ENCODE measurements at places on chromosomes 5 and 9.

DNA sequence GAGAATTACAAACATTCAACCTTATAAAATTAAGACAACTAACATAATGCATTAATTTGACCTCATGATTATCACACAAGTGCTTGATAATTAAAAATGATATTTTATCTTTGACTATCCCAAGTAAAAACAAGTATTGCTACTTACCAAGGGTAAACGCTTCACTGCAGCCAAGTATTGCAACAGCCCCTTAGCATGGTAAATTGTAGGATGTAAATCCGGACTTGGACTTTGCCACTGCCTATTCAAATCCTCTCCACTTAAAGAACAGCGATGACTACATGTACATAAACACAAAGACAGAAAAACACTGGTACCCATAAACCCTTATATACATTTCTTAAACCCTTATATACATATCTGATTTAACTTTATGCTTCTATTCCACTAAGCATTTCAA is 155.1 kb downstream of the AGTPBP1 start:
- no peak for DNase-seq

DNA sequence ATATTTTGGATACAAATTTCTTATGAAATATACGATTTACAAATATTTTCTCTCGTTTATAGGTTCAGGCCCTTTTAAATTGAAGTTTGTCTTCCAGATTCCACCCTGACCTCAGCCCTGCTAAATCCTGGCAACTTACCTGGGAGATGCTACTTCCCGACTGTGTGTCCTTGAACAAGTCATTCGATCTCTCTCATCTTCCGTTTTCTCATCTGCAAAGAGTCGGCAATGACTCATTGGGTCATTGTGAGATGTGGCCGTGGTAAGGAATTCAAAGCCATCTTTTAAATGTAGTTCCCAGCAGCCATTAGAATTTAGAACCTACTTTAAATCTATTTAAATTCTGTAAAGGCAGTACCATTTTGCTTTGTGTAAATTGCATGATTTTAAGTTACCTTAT is 72.5 kb downstream of the LHX2 start:
- no peak for DNase-seq

- DNase-seq, result no peak
Observed at GRCh38 chr5:59126016-59126707, 543.3 kb downstream of the RAB3C start.

- DNase-seq, result no peak
Observed at GRCh38 chr5:34494111-34494755, 161.9 kb upstream of the RAI14 start.

GRCh38 chr5:32840606-32841005 is 129.5 kb downstream of the NPR3 start:
- DNase-seq, result no peak

DNA sequence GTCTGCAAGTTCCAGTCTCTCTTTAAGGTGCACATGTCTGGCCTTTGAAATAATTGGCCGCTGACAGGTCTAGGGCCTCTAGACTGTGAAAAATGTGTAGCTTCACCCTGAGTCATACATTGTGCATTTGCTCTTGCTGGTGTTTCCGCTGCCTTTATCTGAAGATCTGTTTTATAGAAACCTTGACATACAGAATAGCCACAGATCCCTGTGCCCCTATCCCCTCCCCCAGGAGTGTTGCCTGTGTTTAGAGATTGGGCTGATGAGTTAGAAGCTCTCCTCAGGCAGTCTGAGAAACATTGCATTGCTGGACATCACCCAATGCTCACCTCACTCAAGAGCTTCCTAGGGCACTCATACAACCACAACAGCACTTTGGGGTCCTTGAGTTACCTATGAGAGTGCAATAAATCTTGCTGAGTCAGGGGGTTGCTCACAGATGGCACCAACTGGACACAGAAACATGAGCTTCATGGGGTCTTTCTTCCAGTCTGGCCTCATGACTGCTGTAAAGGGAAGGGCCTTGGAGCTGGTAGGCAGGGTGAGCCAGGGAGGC is 3.8 kb upstream of the ZNF782 start:
- no peak for DNase-seq

DNA sequence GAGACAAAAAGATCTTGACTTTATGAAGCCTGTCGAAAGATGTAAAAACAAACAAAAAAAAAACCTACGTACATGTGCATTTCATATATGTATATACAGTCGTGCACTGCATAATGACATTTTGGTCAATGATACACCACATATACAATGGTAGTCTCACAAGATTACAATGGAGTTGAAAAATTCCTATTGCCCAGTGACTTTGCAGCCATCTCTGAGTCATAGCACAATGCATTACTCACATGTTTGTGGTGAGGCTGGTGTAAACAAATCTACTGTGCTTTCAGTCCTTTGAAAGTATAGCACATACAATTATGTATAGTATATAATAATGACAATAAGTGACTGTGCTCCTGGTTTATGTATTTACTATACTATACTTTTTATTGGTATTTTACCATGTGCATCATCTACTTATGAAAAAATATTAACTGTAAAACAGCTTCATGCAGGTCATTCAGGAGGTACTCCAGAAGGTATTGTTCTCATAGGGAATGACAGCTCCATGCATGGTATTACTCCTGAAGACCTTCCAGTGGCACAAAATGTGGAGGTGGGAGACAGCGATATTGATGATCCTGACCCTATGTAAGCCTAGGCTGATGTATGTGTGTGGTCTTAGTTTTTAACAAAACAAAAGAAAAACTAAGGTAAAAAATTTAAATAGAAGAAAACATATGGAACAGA is 73.7 kb upstream of the FST start:
- DNase-seq, result no peak

- no peak for DNase-seq
Observed at GRCh38 chr5:159333545-159333925, 3.2 kb upstream of the IL12B start.

- no peak for DNase-seq
Observed at GRCh38 chr9:126794441-126794840, 10.4 kb upstream of the ZBTB43 start.

DNA sequence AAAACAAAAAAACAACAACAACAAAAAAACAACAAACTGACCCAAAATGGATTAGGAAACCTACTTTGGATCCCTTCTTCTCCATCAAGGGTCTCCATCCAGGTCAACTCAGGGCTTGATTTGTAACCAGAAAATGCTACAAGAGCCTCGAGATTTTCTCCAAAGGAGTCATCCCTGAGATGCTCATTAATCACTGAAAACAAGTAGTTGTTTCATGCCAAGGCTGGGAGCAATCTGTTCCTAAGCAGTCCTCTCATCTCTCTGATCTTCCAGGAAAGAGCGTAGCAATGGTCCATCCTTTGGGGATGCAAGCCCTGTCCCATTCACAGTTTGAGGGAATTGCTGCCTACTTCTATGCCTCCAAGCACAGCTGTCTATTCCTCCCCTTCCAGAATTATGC is 203.0 kb upstream of the MAP3K1 start:
- DNase-seq, result no peak

DNA sequence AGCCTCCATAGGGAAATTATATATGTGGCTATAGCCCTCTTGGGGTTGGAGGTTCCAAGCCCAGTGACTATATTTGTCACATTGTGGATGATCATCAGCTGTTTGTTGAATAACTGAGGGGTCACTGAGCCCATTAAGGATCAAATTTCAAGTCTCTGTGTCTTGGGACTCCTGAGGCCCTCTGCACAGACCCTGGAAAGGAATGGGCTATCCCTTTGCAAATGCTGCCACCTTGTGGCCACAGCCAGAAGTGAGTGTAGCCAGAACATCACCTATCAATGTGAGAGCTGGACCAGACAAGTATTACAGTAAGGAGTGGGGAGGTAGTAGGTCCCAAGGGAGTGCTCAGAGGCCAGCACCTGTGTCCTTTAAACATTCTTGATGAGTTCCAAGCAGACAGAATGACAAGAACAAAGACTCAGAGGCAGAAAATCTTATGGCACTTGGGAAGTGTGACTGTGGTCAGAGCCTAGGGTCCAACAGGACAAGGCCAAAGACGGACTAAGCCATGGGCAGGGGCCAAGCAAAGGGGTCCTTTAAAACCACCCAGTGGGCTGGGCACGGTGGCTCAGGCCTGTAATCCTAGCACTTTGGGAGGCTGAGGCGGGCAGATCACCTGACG is 8.2 kb downstream of the RPP25L start:
- peak; percentile 81 for DNase-seq

- DNase-seq, result no peak
Observed at GRCh38 chr9:26219961-26220360, 541.7 kb upstream of the TUSC1 start.

- no peak for DNase-seq
Observed at GRCh38 chr5:73327908-73328455, 120.6 kb downstream of the FOXD1 start.

DNA sequence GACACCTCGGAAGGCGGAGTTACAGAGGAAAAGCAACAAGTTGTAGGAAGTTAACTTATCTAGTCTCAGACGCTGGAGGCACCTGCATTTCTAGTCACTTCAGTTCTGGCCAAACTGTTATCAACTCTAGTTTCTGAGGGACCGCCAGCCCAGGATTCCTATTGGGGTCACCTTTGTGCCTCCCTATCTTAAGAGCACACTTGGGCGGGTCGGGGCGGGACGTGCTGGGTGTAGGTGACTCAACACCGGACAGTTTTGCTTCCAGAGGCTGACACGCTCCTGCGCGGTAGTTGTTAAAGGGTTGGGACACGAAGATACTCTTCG is 679 bp upstream of the KDM4C start:
- peak; percentile 67 for DNase-seq

- DNase-seq, result no peak
Observed at GRCh38 chr5:148403344-148403743, 19.6 kb downstream of the FBXO38 start.

GRCh38 chr9:114169029-114169951 is 14.0 kb downstream of the COL27A1 start:
- no peak for DNase-seq
